ENCODE measurements at places on chromosomes 5 and 9. TPM values are rescaled to one million over a fixed set of nuclear protein-coding genes. Genes with fewer than 3 reads are reported as not detected.

DNA sequence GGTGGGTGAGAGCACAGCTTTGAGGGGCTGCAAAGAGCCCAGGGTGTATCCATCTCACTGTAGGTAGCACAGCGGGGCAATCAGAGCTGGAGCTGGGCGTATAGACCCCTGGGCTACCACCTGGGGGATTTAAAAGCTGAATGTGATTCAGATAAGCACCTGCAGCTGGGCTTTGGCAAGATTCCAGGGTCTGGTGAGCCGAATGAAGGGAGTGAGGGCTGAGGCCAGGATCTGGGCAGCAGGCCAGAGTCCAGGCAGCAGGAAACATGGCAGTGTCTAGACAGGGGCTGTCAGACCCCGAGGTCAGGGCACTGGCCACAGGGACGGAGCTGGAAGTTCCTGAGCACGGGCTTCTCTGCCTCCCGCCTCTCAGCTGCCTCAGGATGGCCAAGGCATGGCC is 8.7 kb downstream of the ASS1 start:
- H3K36me3 ChIP-seq, result no peaks in the 10 kb centered on the region
- H3K4me3 ChIP-seq, result no peak overlapping the region
- peaks cover 5% of the 10 kb centered on the region for H3K4me1 ChIP-seq

DNA sequence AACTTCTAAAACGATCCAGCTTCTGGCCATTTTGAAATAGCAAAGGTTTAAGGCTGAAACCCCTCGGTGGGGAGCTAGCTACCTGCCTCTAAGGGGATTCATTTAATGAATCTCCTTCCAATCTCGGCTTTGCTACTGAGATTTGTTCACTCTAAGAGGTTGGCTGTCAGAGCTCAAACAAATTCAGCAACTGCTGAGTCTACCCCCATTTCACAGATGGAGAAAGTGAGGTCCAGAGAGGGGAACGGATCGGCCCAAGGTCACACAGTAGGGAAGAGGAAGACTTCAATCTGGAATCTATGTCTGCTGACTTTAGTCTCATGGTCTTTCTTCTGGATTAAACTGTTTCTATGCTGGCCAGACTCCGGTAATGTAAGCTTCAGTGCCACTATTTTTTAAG is 3.0 kb downstream of the CORO2A start:
- no peaks in the 10 kb centered on the region for H3K36me3 ChIP-seq
- no peaks in the 10 kb centered on the region for H3K27me3 ChIP-seq
- peaks cover 3% of the 10 kb centered on the region for H3K4me1 ChIP-seq
- H3K4me3 ChIP-seq, result no peak overlapping the region
- no peak for DNase-seq

- DNase-seq, result no peak
- no peaks in the 10 kb centered on the region for H3K4me1 ChIP-seq
- no peak overlapping the region for H3K27ac ChIP-seq
- no peak overlapping the region for H3K4me3 ChIP-seq
- H3K27me3 ChIP-seq, result no peaks in the 10 kb centered on the region
These were observed 158.5 kb downstream of the NTRK2 start for GRCh38 chr9:84828046-84828445.

- peak; percentile 41 for DNase-seq
- H3K4me3 ChIP-seq, result no peak overlapping the region
- no peaks in the 10 kb centered on the region for H3K36me3 ChIP-seq
- no peaks in the 10 kb centered on the region for H3K27me3 ChIP-seq
These were observed 31.1 kb downstream of the FBXW11 start for GRCh38 chr5:171975262-171975876.

- H3K27ac ChIP-seq, result no peak overlapping the region
- no peaks in the 10 kb centered on the region for H3K27me3 ChIP-seq
- H3K4me3 ChIP-seq, result no peak overlapping the region
- no peaks in the 10 kb centered on the region for H3K4me1 ChIP-seq
These were observed 39.8 kb upstream of the ALDH1B1 start for GRCh38 chr9:38352530-38353328.

SPINK6 gene
- total RNA-seq, result not detected

SHROOM1 gene
- 0.54 TPM for total RNA-seq

MLANA gene
- not detected for total RNA-seq

All from A673 (cell line).